ENCODE measurements at places on chromosomes 7 and 10.

DNA sequence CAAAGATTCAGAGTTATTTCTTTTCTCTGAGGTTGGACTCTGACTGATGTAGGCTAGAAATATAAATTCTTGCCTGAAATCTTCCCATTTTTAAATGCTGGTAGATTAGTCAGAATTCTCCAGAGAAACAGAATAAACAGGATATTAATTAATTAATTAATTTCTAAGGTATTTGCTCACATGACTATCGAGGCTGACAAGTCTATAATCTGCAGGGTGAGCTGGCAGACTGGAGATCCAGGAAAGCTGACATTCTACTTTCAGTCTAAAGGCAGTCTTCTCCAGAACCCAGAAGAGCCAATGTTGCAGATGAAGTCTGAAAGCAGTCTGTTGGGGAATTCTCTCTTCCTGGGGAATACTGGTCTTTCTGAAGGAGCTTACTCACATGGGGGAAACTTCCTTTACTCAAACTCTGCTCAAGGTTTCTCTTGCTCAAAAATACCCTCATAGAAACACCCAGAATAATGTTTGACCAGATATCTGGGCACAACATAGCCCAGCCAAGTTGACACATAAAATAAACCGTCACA lies 189.7 kb downstream of the KIF20B start:
- no peak for DNase-seq

GRCh38 chr10:71270301-71271220 lies 48.5 kb upstream of the SLC29A3 start:
- DNase-seq, result peak; percentile 39

- peak; percentile 76 for DNase-seq
Observed at GRCh38 chr10:99711129-99711719, 20.7 kb downstream of the COX15 start.

GRCh38 chr7:36304099-36304425 lies 85.6 kb upstream of the ANLN start:
- DNase-seq, result no peak

DNA sequence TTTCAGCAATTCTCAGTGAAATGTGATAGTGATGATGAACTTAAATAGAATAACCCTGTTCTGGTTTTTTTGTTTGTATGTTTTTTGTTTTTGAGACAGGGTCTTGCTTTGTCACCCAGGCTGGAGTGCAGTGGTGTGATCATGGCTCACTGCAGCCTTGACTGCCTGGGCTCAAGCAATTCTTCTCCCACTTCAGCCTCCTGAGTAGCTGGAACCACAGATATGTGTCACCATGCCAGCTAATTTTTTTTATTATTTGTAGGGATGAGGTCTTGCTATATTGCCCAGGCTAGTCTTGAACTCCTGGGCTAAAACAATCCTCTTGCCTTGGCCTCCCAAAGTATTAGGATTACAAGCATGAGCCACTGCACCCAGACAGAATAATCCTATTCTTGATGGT lies 14.3 kb upstream of the COL17A1 start:
- no peak for DNase-seq

GRCh38 chr7:139772115-139772514 lies 5.7 kb downstream of the HIPK2 start:
- no peak for DNase-seq

DNA sequence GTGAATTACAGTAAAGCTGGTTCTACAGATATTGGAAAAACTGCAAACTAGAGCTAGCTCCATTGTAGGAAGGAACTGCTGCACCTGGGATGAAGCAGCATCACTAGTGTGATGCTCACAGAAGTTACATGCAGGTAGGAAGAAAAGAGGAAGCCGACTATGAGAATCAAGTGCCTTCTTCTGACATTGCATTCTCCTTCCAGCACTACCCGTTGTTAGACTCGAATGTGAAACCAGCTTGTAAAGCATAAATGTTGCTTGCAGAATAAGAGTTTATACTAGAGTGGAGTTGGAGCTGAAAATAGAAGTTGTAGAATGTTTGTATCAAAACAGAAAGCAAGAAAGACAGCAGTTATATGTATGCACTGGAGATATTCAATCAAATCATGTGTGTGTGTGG lies 49.9 kb downstream of the TRIM24 start:
- DNase-seq, result no peak

- no peak for DNase-seq
Observed at GRCh38 chr7:19114551-19114855, 2.9 kb downstream of the TWIST1 start.

- DNase-seq, result no peak
Observed at GRCh38 chr7:24283554-24283896, 465 bp upstream of the NPY start.

DNA sequence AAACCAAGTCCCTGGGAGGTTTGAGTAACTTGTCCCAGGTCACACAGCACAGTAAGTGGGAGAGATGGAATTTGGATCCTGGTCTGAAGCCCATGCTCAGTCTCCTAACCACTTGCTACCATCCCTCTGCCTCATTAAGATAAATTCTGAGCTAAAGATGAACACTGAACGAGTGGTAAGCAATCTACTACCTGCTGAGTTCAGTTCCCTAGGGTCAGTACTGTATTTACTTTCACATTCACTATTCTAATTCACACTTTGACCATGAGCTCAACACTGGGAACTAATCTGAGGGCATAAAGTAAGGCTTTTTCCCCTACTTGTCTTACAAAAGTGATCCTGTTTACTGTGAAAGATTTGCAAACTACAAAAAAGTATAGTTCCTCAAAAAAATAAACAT lies 2.4 kb downstream of the UROS start:
- DNase-seq, result no peak

GRCh38 chr10:7501157-7501556 lies 90.3 kb upstream of the SFMBT2 start:
- DNase-seq, result no peak

- no peak for DNase-seq
Observed at GRCh38 chr7:92815412-92815811, 21.0 kb downstream of the CDK6 start.

GRCh38 chr10:112728118-112728883 lies 221.7 kb upstream of the TCF7L2 start:
- DNase-seq, result no peak

All from AML-193 (cell line).